NCI-H2171 (cell line): ENCODE measurements at places on chromosomes 12 and 14.

DNA sequence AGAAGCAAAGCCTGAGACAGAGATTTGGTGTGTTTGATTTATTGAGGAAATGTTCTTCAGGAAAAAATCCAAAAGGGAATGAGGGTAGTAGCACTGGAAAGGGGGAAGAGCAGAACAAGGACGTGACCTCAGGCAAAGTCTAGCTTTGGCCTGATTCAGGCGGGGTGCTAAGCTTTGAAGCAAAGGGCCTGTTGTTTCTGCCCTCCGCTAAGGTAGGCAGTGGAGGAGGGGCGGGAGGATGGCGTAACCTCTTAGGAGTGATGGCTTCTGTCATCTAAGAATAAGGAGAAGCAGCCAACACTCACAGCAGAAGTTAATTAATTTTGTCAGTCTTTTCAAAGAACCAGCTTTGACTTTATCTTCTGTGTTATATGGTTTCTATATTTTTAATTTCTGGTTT lies 20.4 kb downstream of the ABHD12B start:
- no peak for DNase-seq

DNA sequence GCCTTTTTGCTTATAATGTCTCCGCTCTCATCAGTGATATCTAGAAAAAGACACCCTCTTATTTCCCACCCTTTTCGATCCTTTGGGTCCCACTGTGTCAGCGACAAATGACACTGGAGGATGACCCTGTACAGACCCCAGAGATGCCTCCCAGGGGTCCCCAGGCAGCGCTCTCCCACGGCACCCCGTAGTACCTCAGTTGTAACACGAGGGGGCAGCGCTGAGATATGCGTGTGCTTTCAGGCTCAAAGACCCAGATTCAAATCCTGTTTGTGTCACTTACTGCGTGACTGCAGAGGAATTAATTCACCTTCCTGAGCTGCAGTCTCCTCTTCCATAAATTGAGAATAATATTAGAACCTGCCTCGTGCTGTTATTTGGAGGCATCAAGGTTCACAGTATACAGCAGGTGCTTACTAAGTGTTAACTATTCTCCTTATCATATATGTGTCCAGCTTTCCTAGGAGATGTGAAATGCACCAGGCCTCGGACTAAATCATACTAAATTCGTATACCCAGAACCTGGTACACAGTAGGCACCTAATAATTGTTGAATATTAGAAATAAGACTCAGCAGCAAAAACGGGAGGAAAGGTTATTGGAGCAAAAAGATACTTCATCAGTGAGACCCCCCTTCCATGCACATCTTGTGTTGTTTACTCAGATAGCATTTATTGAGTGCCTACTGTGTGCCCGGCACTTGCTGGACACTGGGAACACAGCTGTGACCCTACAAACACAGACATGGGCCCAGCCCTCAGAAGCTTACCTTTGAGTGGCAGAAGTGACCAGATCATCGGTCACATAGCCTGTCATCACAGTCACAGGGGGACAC lies 99.9 kb downstream of the PHETA1 start:
- DNase-seq: no peak

DNA sequence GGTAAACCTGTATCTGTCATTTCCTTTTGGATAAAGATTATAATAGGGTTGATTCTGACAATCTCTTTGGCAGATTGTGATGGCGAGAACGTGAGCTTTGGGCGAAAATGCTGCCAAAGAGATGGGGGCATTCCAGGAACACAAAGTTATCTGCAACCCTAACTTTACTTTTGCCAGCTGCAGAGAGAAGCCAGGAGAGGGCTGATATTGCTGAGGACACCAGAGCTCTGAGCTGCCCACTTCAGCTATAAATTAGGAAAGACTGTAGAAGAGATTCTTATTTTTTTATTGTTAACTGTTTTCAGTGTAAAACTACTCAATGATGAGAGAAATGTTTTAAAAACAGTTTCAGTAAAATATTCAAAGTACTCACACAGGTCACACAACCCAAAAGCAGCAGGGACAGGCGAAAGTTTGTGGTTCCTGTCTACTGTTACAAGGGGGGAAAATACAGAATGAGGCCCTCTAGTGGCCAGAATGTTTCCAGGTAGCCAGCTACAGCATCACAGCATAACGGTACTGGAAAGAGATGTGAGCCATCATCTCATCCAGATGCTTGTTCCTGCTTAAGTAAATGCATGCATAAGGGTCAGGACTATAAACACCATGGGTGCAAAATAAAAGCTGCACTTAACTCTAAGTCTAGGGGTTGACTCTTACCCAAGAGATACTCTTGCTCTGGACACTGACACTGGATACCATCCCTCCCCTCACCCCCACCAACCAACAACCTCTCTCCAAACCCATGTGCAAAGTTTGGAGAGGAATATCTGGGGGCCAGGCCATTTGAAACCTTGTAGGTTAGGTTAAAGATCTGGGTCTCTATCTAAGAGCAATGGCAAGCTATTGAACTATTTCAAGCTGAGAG lies 498.4 kb downstream of the RMST start:
- DNase-seq: no peak

- no peak for DNase-seq
Observed at GRCh38 chr12:115922952-115923564, 354.4 kb downstream of the MED13L start.

- no peak for DNase-seq
Observed at GRCh38 chr12:52913431-52913821, 8.6 kb upstream of the KRT8 start.

DNA sequence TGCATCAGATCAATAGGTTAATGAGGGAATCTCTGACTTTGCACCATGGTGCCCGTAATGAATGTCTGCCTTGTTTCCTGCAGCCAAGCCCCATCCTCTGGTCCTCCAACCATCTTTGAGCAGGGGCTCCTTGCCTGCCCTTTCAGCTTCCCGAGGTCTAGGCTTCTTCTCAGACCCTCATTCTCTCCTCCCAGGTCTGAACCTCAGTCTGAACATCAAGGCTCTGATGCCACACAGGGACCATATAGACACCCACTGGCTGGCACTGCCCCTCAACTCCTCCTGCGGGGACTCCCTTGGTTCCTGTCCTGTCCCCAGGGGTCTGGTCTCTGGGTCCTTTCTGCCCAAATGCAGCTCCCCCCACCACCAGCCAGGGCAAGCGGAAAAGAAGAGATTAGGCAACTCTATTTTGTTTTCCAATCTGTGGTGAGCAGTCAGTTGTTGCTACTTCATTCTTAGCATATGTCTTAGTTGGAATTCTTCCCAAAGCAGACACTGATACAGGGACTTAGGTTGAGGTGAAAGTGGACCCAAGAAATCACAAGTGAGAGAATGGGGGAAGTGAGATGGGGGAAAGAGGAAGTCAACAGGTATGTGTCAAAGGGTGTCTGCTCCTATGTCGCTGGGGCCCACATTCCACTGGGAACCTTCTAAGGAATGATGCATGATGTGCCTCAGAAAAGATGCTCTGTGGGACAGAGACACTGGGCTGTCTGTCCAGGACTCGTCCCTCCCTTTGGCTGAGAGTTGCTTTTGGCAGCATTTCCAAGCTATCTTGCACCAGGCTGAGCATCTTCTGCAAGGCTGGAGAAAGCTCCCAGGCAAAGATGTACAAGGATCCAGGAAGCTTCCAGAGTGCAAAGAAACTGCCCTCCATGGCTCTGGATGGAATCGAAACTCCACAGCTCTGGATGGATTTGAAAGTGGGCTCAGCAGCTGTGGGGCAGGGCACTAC lies 1096.5 kb upstream of the TMEM132C start:
- no peak for DNase-seq

DNA sequence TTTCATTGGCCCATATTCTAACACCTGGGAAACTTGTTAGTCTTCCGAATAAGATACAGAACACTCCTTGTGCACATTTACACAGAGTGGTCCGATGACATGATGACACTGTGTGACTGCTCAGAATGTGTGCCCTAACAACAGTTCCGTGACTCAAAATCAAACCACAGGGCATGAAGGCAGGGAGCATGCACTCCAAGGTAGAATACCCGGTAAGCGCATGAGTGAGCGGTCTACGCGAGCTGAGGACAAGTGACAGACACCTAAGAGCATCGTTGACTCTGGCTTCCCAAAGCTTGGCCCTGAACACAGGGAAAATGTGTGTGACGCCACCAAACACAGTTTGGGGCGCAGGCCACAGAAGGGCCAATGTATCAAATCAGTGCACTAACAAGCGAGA lies 18.6 kb downstream of the CLIP1 start:
- no peak for DNase-seq

GRCh38 chr12:12133259-12133658 lies 62.5 kb downstream of the BCL2L14 start:
- no peak for DNase-seq
